ENCODE measurements at places on chromosomes 2 and 18.

- DNase-seq: peak; percentile 9
These were observed 311.4 kb downstream of the PTPRM start for GRCh38 chr18:7878265-7879211.

GRCh38 chr18:44520981-44521667 lies 159.6 kb upstream of the SETBP1 start:
- no peak for DNase-seq

GRCh38 chr2:178498137-178498536 lies 17.9 kb downstream of the PLEKHA3 start:
- no peak for DNase-seq

DNA sequence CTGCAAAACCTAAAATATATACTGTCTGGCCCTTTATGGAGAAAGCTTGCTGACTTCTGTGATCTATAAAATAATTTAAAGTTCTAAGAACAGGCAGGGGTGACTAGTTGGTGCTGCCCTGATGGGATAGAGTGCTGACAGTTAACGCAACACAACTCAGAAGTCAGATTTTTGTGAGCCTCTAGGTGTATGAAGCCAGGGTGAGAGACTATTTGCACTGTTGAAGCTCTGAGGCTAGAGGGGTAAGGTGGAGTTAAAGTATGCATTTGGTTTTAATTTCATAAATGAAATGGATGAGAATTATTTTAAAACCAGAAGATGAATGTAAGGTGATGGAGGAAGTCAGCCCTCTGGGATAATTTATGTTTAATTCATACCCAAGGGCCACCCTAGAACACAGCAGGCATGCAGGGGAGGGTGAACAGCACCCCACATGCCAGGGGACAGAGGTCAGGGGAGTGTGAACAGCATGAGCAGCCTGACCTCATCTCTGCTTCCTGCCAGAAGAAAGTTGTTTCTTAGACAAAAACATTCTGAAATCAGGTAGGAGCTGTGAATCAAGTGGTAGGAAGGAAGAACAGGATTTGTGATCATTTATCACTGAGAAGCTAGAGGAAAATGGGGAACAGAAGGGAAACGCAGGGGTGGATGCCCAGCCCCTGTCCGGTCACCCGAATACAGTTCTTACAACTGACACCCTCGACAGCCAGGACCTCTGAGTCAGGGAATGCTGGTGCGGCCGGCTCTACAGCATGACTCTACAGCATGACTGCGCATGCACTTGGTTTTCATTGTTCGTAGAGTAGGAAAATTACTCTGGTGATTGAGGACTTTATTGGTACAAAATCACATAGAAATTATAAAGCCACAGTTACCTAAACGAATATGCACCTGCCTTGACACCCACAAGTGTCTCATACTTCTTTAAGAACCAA lies 93.1 kb downstream of the MBP start:
- DNase-seq: no peak

GRCh38 chr2:62713837-62714236 lies 8.3 kb downstream of the EHBP1 start:
- DNase-seq: no peak

DNA sequence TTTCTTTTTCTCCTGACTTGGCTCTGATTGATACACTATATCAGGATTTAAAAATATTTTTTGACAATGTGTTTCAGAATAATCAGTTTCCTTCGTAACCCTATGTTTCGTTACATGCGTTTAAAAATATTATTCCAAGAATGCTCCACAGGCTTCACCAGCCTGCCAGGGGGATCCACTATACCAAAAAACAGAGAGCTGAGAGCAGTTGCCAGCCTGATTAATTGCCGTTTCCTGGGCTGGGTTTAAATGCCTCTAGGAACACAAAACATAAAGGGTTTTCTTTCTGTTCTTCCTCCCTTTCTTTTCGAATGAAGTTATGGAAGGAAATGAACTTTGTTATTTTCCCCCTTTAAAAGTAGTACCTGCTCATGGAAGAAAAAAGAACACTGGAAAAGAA lies 47.9 kb downstream of the LRRFIP1 start:
- DNase-seq: no peak

DNA sequence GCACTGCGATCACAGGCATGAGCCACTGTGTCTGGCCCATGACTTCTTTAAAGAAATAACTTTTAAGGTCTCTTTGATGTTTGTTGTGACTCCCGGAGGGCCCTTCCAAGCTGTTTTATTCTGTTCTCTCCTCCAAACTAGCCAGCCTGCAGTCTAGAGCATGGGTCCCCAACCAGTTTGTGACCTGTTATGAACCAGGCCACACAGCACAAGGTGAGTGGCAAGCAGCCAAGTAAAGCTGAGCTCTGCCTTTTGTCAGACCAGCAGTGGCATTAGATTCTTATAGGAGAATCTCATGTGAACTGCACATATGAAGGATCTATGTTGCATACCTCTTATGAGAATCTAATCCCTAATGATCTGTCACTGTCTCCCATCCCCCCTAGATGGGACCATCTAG lies 223.9 kb upstream of the RGPD4 start:
- no peak for DNase-seq

DNA sequence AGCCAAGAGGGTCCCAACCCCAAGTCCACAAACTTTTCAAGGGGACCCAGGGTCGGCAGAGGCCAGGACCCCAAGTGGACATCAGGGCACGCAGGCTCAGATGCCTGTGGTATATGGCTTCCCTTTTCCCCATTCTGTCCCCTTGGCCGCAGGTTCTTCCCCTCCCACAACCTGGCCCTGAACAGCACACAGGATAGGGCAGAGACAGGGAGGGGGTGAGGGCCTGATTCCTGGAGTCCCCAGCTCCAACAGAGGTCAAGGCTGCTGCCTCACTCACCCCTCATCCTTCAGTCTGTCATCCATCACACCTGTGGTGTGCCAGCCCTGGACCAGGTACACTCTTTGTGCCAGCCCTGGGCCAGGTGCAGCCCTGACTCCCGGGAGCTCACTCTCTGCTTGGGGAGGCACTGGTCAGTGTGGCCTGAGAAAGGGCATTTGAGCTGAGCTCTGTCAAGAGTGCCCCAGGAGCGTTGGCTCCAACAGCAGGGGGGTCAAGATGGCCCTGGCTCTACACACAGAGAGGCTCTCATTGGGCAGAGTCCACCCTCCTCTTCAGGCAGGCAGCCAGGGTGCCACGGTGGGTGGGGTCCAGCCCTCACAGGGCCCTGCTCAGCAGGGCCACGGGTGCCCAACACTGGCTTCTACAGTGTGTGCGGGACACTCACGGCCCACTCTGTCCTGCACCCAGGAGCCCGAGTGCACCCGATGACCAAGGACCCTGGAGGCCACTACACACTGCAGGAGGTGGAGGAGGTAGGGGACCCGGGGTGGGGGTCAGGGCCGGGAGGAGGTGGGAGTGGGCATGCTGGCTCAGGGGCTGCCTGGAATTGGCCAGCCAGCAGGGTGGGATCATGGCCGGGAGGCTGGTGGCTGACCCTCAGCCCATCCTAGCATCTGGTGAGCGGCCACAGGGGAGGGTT lies 1.6 kb downstream of the AGXT start:
- no peak for DNase-seq

GRCh38 chr18:63067939-63068338 lies 251.6 kb downstream of the BCL2 start:
- DNase-seq: no peak

DNA sequence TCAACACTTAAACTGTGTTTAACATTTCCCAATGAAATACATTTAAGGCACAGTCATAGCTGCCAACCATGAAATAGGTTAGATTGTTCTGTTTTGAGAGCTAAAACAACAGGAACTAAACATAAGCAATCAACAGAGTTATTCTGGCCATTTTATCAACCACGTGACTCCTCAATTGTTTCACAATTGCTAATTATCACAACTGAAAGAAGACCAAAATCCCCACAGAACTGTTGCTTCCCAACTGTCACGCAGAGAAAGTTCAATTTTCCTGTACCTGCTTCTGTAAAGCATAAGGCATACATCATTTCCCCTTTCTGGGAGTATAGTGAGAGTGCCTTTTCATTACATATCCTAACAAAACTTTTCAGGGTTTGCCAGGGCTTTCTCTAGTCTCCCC lies 248.6 kb downstream of the EPHA4 start:
- DNase-seq: no peak

- DNase-seq: no peak
These were observed 20.1 kb upstream of the C2orf72 start for GRCh38 chr2:231017231-231017598.

DNA sequence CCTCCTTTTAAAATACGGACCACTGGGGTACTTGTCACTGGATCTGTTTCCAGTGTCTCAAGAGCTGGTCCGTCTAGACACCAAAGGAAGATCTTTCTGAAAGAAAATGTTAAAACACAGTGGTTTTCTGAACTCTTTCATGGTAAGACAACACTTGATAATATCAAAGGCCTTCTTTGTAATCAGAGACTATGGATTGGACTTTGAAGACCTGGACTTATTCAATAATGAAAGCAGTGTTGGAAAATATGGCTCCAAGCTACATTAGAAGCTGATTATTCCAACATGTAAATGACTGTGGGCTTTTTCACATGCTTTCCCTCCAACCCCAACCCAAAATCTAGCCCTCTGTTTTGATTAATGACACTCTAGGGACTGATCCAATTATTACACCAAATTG lies 329.4 kb upstream of the LYPD1 start:
- no peak for DNase-seq

DNA sequence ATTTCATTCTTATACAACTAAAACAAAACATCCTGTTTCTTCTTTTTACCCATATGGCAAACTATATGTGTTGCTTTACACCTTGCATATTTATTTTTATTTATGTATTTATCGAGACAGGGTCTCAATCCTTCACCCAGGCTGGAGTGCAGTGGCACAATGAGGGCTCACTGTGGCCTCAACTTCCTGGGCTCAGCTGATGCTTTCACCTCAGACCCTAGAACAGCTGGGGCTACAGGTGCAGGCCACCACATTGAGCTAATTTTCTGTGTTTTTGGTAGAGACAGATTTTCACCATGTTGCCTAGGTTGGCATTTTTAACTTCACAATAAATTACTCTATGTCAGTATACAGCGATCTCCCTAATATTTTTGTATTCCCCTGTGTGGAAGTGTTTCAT lies 522.0 kb downstream of the MBD2 start:
- DNase-seq: no peak

- no peak for DNase-seq
These were observed 11.0 kb downstream of the SLC4A3 start for GRCh38 chr2:219638217-219638947.

GRCh38 chr18:77132369-77133050 lies at the start of gene MBP:
TSS of gene MBP (minus strand) at chr18:77132783. CDS start at chr18:77105261, 27,522 bp downstream.
- DNase-seq: no peak

DNA sequence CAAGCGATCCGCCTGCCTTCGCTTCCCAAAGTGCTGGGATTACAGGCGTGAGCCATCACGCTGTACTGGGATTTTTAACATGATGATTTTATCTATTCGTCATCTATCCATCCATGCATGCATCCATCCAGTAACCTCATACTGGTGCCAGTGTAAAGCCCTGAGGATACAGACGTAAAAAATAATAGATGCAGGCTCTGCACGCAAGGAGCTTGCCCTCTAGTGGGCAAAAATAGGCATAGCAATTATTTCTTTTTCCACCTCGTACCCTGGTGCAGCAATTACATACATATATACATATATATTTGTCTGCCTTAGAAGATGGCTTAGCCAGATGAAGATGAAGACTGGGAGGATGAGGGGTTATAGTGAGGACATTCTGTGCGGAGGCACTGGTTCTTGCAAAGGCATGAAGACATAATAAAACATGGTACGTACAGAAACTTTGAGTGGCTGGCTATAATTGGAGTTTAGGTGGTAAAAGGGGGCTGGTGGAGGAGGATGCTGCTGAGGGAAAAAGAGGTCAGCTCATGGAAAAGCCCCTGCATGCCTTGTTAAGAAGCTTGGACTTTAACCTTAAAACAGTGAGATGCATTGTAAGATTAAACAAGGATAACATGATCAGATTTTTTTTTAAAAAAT lies 19.6 kb upstream of the RPIA start:
- DNase-seq: peak; percentile 15

DNA sequence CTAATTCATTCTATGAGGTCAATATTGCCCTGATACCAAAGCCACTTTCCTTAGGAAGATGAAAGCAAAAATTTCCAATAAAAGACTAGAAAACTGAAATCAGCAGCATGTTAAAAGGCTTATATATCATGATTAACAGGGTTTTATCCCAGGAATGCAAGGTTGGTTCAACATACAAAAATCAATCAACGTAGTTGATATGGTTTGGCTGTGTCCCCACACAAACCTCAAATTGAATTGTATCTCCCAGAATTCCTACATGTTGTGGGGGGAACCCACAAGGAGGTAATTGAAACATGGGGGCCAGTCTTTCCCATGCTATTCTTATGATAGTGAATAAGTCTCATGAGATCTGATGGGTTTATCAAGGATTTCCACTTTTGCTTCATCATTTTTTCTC lies 11.7 kb upstream of the ABCB11 start:
- no peak for DNase-seq

- peak; percentile 41 for DNase-seq
These were observed 264.8 kb downstream of the C1D start for GRCh38 chr2:67797801-67798540.

DNA sequence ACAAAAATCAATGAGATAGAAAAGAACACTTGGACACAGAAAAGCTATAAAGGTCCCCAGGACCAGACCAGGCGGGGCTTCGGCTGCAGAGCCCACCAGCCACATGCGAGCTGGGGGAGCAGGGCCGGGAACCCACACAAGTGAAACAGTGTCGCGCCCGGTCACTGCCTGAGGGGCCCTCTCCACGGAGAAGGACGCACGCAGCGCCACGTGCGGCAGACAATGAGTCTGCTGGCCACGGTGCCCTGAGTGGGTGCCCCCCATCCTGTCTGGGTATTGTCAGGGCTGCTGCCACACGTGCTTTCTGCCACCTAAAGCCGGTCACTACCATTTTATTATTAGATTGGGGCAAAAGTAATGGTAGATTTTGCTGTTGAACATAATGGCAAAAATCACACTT lies 207.9 kb upstream of the HDAC4 start:
- DNase-seq: no peak

GRCh38 chr2:144642856-144643255 lies 122.9 kb upstream of the ZEB2 start:
- no peak for DNase-seq

- no peak for DNase-seq
These were observed 154.8 kb downstream of the ZEB2 start for GRCh38 chr2:144364944-144365738.

DNA sequence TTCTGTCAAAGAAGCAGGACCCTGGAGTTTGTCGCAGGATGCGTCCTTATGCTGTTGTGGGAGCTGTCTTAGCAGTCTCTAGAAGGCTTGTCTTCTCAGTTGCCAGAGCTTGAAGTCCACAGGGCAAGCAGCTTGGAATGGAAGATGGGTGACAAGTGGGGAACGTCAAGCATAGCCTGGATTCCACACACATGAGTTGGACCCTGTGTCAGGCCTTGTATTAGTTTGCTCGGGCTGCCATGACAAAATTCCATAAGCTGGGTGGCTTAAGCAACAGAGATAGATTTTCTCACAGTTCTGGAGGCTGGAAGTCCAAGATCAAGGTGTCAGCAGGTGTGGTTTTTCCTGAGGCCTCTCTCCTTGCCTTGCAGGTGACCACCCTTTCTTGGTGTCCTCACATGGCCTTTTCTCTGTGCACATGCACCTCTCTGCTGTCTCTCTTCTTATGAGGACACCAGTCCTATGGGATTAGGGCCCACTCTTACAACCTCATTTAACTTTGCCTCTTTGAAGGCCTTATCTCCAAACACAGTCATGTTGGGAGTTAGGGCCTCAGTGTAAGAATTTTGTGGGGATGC lies 51.3 kb downstream of the THNSL2 start:
- no peak for DNase-seq
